Stimulated activated CD4-positive, alpha-beta T cell treated with anti-CD3 and anti-CD28 coated beads, Interleukin-12 subunit alpha, Interleukin-12 subunit beta, amount 100 ng/mL, for 24 hours (primary cell): ENCODE measurements at places on chromosomes 2 and 18.

- no peak for DNase-seq
These were observed 279.0 kb upstream of the NRP2 start for GRCh38 chr2:205403244-205403825.

DNA sequence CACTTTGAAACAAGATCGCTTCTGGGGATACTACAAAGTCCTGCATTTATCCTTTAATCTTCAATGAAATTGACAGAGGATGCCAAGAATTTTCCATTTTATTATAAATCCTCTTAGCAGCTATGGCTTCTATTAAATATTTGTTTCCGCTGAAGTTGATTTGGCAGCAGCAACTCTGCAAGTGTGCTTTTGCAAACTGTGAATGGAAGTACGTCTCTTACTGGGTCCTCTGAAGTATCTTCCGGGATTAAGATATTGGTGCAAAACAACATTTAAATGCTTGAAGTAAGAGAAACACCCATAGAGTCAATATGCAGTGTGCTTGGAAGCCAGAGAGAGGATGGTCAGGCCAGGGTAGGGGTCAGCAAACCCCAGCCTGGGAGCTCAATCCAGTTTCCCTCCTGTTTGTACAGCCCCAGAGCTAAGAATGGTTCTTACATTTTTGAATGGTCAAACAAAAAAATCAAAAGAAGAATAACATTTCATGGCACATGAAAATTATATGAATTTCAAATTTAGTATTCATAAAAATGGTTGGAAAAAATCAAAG, 13.6 kb downstream of the CCDC68 start:
- no peak for DNase-seq

DNA sequence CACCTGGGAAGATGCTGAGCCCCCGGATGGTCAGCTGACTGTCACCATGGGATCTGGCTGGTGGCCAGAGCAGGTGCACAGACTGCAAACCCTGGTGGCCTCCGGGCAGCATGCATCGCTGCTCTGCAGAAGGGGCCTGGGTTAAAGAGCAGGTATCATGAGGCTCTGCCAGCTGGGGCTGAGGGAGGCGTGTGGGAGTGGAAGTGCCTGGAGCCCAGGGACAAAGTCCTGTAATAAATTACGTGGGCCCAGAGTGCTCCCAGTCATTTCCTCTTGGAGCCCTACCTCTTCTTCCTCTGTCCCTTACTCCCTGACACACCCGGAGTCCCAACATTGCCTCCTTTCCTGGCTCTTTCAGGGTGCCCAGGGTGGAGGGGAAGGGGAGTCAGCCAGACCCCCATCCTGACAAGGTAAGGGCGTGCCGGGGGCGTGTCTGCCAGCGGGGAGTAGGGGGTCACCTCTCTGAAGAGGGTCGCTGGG, at the start of gene MYO7B:
MYO7B (plus strand) TSS at position 262 of the 480 bp plus-strand sequence. CDS start 24,040 bp downstream, outside the sequence.
- no peak for DNase-seq

DNA sequence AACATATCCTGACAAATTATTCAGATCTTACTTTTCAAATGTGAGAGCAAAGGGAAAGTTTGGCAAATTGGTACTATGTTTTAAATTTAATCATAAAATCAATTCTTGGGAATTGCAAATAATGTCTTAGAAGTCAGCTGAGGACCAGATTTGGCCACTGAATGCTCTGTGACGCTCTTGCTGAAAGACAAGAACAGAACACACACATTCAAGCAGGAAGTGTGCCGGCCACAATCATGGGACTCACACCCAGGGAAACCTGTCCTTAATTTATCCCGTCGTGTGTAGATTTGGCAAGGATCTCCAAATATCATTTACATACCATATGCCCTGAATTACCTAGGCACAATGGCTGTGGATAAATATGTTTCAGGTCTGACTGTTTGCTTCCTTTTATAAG, 253.1 kb downstream of the TCF4 start:
- no peak for DNase-seq

- no peak for DNase-seq
These were observed 60.1 kb upstream of the CD28 start for GRCh38 chr2:203646266-203646864.

GRCh38 chr2:20198001-20198400, 26.9 kb downstream of the SDC1 start:
- no peak for DNase-seq

- DNase-seq = no peak
These were observed 377.0 kb downstream of the DCC start for GRCh38 chr18:52716973-52717372.

DNA sequence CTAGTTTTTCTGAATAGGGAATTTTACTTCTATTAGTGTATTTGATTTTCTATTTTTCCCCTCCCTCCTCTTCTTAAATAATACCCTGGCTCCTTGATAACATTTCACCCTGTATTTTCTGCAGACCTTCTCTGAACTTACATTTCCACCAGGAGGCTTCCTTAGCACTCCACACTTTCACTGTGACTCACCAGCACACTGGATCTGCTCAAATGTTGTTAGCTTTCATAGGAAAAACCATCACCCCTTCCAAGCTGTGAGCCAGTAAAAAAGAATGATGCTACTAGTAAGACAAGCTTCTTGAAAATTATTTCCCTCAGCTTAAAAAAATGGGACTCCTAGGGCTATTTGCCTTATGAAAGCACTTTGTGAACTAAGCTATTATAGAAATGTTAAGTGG, 16.1 kb downstream of the SUPT7L start:
- no peak for DNase-seq

- no peak for DNase-seq
These were observed 197.8 kb downstream of the CTIF start for GRCh38 chr18:48736321-48737260.

DNA sequence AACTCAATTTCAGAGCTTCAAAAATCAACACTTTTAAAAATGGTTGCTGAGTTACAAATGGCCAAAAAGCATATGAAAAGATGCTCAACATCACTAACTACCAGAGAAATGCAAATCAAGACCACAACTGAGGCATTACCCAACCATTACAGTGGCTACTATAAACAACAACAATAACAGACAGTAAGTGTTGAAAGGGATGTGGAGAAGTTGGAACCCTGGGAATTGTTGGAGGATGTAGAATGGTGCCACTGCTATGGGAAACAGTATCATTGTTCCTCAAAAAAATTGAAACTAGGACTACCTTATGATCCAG, 173.3 kb upstream of the SPRED2 start:
- DNase-seq = no peak

GRCh38 chr18:59264121-59264571, 9.1 kb downstream of the RAX start:
- DNase-seq = no peak

GRCh38 chr2:181163139-181163538, 182.7 kb downstream of the UBE2E3 start:
- DNase-seq = no peak

- DNase-seq = no peak
These were observed 69.1 kb downstream of the PHLPP1 start for GRCh38 chr18:62784338-62784965.

DNA sequence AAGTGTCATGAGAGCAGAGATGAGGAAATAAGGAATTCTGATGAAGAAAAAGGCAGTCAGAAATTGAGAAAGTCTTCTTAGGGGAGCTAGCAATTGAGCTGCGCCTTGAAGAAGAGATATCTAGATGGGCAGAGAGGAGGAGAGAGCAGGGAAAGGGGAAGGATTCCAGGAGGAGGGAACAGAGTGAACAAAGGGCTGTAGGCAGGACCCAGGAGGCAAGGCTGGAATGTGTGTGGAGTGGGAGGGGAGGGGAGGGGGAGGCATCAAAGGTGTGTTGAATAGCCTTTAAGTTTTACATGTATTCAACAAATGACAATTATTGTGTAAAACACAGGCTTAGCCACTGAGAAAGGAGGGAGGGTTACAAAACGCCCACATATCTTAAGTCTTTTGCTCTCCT, 164.5 kb downstream of the TDRD15 start:
- no peak for DNase-seq

GRCh38 chr2:75045526-75046050, 87.1 kb downstream of the POLE4 start:
- DNase-seq = no peak

DNA sequence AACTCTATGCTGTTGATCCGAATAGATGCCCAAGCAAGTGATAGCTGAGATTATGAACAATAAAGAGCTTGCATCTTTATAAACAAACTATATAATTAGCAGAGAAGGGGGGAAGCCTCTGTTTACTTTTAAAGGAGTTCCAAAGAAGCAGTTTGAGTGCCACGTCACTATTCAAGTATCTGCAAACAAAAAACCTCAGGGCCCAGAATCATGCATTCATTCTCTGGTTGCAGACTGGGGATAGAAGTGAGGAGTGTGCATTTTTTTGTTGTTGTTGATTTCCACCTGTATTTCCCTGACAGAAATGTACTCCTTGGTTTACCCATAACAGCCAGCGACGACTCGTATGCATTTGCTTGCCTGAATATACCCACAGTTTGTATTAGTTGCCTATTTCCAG, 264.3 kb downstream of the PTGR3 start:
- DNase-seq = no peak

DNA sequence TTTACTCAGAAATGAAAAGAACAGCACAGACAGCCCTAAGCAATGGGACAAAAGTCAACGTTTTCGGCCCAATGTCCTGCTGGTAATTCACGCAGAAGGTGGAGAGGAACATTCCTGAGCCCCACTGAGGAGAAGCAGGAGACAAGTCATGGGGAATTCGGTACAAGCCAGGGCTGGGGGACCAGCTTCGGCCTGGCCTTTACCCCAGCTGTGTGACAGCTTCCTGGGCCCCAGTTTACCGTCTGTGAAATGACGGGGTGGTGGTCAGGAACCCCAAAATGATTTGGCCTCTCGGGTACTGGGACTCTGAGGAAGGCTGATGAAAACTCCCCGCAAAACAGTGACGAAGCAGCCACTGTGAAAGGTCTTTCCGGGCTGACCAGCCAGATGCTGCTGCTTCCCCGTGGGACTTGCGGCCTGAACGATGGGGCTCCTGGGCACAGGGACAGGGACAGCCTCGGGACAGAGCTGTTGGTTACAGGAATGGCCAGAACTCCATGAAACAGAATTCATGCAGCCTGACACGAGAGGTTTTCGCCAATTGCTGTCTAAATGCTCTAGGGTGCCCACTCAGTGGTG, 21.6 kb downstream of the KIF1A start:
- DNase-seq = no peak

DNA sequence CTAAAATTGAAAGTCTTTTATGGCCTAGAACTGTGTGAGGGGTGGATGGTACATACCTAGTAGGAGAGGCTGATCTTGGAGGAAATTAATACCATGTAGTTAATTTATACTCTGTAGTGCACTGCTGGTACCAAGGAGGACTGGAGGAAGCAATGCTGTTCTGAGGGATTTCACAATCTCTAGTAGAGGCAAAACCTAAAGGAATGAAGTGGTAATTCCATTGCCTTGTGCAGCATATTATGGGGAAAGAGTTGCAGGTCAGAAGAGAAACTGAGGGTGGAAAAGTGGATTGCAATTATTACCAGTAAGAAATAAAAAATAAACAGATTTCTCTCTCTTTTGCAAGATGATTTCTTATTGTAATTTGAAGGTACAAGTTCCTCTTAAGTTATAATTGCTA, 2.2 kb downstream of the ABI2 start:
- DNase-seq = no peak

- DNase-seq = no peak
These were observed 223.9 kb downstream of the MBD5 start for GRCh38 chr2:148244593-148245292.

GRCh38 chr2:166341426-166341825, 34.3 kb downstream of the SCN9A start:
- no peak for DNase-seq

DNA sequence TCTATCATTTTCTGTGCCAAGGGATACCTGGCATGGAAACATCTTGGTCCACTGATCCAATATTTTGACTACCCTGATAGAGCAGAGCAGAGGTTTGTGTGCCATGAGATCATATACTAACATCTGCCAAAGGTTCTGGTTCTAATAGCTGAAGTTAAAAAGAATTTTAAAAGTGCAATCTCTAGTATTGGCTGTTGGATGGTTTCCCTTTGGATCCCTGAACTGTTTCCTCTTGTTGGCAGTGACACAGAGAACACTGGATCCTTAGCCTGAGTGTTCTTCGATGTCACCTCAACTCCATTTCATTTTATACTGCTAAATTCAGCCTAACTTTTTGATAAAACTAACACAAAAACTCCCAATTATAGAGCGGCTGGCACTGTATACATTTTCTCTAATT, 169.3 kb upstream of the FBXO11 start:
- DNase-seq = no peak

- no peak for DNase-seq
These were observed 103.9 kb upstream of the HS6ST1 start for GRCh38 chr2:128422571-128422970.
